ENCODE measurements at places on chromosomes 2 and 18. TPM values are rescaled to one million over a fixed set of nuclear protein-coding genes. Genes with fewer than 3 reads are reported as not detected.

GRCh38 chr2:27408601-27409320 lies 630 bp downstream of the PPM1G start:
- peak overlapping the region; percentile 86 for H3K27ac ChIP-seq
- no peaks in the 10 kb centered on the region for H3K36me3 ChIP-seq
- H3K4me1 ChIP-seq: peaks cover 26% of the 10 kb centered on the region
- DNase-seq: no peak
- peak overlapping the region; percentile 60 for H3K4me3 ChIP-seq

GRCh38 chr2:63866009-63866709 lies 24.5 kb downstream of the UGP2 start:
- peaks cover 12% of the 10 kb centered on the region for H3K4me1 ChIP-seq
- DNase-seq: no peak
- H3K27me3 ChIP-seq: no peaks in the 10 kb centered on the region
- no peaks in the 10 kb centered on the region for H3K36me3 ChIP-seq
- no peak overlapping the region for H3K4me3 ChIP-seq

DNA sequence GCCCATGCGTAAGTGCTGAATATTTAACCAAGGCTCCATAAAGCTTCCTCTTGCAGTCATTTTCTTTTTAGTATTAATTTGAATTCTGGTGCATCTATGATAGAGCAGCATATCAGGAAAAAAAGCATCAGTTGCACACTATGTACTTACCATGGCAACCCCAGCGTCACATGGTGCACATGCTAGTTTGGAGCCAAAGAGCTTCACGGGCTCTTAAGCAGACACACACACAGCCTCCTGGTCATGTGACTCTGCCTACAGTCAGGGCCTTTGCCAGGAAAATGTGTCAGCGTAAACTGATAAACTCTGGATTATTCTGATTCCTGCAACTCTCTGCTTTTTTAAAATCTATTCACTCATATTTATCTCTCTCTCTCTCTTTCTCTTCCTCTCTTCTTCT lies 30.2 kb downstream of the NYAP2 start:
- DNase-seq: no peak
- H3K27me3 ChIP-seq: no peaks in the 10 kb centered on the region
- no peak overlapping the region for H3K27ac ChIP-seq

GRCh38 chr18:11425211-11425610 lies 184.2 kb upstream of the SLC35G4 start:
- DNase-seq: no peak
- H3K4me3 ChIP-seq: no peak overlapping the region
- no peaks in the 10 kb centered on the region for H3K27me3 ChIP-seq
- H3K27ac ChIP-seq: no peak overlapping the region
- H3K4me1 ChIP-seq: no peaks in the 10 kb centered on the region

TDRD15 gene
- total RNA-seq: not detected

RFX8 gene
- 0.83 TPM for total RNA-seq

CHRND gene
- total RNA-seq: not detected

TUBA4B gene
- total RNA-seq: not detected

SAG gene
- total RNA-seq: not detected

SLC23A3 gene
- 0.36 TPM for total RNA-seq
